ENCODE measurements at places on chromosomes 7 and 10.
A peak's percentile ranks its signal among the peaks of the same experiment; 100 is the strongest.

- no peak for ATAC-seq
These were observed 130.2 kb downstream of the SAMD9 start for GRCh38 chr7:92987538-92987937.

- no peak for ATAC-seq
These were observed 39.3 kb downstream of the HBP1 start for GRCh38 chr7:107208024-107208521.

DNA sequence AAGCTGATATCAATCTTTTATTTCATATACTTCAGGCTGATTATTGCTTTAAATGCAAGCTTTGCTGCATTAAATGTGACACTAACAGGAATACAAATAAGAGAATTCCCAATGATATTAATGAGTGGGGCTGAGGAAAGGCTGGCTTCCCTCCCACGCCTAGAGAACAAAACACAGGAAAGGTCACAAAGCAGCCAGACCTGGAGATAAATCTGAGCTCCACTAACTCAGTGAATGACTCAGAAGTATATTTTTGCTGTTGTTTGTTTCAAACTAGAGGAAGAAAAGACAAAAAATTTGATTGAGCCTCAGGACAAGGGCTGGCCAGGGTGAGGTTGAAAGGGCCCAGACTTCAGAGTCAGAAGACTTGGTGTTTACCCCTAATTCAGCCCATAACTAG, 88.1 kb downstream of the XPNPEP1 start:
- no peak for ATAC-seq

GRCh38 chr7:128255271-128255670, 14.2 kb downstream of the LEP start:
- no peak for ATAC-seq

GRCh38 chr7:133477791-133478190, 224.9 kb downstream of the EXOC4 start:
- no peak for ATAC-seq

DNA sequence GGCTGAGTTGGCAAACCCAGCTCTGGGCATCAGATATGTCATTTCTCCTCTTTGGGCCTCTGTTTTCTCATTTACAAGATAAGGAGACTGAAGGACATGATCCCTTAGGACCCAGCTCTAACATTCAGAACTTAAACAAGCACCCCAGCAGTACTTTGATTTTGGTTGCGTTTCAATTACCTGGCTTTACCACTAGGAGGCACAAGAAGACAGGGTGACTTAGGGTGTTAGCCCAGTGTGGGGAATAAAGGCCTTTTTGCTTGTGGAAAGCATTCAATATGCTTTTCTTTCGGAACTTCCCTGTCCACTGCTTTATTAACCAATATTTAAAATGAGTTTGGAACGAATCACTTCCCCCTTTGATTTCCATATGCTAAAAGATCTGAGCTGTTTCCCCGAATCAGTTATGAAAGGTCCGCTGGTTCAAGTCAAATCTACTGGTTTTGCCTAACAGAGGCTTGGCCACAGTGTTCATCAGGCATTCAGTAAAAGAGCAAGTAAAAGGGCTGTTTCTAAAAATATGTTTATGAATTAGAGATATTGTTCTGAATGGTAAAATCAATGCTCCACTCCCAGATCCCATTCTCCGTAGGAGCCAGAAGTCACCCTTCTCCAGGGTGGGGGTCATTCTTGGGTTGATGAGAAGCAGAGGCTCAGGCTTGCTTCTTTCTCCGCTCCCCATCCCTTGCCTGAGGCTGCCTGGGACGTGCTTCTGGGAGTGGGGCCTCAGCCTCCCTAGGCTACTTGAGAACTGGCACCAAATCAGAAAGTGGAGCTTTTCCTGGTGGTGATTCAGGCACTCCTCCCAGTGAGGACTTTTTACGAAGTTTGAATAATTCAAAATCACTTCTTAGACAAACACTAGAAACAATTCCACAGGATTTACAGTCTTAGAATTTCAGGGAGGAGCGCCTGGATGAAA, 105.5 kb downstream of the MYOF start:
- peak; percentile 62 for ATAC-seq

DNA sequence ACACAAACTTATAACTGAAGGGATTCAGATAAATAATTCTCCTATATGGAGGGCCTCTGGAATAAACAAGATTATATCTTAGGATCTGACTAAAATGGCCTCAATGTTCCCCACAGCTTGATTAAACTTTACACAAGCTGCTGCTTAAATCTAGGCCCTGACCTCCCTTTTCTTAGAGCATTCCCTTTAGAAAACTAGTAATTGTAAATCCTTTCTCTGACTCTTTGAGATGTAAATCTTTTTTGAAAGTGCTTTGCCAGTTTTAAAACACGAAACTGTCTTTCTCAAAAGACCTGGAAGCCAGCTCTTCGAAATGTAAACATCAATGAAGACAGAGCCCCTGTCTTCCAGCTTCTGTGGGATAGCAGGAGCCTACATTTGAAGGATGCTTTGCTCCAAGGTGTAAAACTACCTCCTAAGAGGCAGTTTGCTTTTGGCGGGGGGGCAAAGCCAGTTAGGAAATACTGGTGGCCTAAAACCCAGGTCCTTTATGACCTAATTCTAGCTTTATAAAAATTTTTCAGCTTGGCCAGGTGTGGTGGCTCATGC, 758.7 kb downstream of the CNTNAP2 start:
- no peak for ATAC-seq

GRCh38 chr10:62820586-62820985, 4.4 kb upstream of the EGR2 start:
- no peak for ATAC-seq

- no peak for ATAC-seq
These were observed 3.8 kb downstream of the FAM133B start for GRCh38 chr7:92586403-92586802.

DNA sequence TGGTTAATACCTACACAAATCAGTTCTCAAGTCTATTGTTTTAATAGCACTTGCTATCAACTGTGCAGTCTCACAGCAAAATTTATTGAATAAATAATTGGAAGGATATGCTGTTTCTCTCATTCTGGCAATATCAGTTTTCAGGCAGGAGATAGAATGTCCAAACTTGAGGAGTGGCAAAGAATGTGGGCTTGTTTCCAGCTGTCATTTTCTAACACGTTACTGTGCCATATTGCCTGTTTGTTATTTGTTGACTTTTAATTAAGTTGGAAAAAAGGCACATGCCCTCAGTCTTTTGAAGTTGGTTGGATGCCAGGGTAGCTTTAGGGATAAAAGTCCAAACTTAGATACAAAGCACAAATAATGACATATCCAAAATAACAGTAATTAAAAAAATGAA, 52.2 kb downstream of the MAGI2 start:
- ATAC-seq: no peak

GRCh38 chr7:131413711-131414110, 86.0 kb downstream of the MKLN1 start:
- no peak for ATAC-seq
